ENCODE measurements at places on chromosomes 1 and 21.

DNA sequence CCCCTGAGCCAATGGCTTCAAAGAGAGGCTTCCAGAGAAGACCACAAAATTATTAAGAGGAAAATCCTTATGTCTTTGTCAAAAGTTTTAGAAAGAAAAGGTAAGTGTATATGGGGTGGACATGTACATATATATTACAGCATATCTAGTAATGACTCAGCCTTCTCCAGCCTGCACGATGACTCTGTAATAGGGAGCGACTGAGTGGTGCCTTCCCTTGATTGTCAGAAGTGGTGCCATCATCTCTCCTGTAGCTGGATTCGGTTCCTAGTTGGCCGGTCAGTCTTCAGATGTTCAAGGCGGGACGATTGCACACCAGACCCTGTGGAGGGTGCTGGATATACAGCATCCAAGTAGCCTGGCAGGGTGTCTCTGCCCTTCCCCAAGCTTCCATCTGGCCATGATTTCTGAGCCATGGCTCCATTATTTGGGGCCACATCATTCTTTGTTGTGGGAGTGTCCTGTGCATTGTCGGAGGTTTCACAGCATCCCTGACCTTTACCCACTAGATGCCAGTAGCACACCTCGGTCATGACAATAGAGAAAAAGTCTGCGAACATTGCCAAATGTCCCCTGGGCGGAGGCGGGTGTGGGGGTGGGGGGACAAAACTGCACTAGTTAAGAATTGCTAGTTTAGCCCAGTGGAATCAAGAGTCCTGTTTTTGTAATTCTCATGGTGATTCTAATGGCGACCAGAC, 206.2 kb upstream of the KAZN start:
- DNase-seq: no peak

GRCh38 chr21:35737899-35738346, 322.4 kb downstream of the SETD4 start:
- no peak for DNase-seq

- no peak for DNase-seq
Measured at GRCh38 chr1:201783572-201783971, 45.4 kb upstream of the IPO9 start.

DNA sequence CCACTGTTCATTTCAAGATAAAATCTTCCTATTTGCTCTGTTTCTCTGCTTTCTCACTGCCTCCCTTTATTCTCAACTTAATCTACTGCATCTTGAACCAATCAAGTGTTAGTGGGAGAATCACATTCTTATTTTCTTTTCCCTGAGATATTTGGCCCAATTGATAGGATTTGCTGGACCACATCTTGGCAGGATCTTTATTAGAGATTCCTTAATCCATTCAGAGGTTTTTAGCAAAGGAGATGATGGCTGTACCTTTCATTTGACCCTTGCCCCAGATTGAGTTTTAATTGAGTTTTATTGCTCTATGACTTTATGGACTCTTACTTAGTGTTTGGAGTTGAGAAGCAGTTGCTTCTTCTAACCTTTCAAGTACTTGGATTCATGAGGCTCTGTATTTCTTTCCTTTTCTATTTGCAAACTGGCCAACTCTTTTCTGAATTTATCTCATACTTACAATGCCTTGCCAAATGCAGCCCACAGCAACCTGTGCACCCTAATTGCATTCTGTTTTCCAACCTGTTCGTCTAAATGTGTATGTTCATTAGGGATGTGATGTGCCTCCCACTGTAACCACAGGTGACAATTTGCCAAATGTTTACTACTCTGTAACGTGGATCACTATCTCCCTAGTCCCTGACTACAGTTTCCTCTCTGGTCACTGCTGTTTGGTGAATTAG, 274.8 kb upstream of the KAZN start:
- DNase-seq: no peak

GRCh38 chr21:33478182-33478581, 1.6 kb downstream of the TMEM50B start:
- DNase-seq: no peak

DNA sequence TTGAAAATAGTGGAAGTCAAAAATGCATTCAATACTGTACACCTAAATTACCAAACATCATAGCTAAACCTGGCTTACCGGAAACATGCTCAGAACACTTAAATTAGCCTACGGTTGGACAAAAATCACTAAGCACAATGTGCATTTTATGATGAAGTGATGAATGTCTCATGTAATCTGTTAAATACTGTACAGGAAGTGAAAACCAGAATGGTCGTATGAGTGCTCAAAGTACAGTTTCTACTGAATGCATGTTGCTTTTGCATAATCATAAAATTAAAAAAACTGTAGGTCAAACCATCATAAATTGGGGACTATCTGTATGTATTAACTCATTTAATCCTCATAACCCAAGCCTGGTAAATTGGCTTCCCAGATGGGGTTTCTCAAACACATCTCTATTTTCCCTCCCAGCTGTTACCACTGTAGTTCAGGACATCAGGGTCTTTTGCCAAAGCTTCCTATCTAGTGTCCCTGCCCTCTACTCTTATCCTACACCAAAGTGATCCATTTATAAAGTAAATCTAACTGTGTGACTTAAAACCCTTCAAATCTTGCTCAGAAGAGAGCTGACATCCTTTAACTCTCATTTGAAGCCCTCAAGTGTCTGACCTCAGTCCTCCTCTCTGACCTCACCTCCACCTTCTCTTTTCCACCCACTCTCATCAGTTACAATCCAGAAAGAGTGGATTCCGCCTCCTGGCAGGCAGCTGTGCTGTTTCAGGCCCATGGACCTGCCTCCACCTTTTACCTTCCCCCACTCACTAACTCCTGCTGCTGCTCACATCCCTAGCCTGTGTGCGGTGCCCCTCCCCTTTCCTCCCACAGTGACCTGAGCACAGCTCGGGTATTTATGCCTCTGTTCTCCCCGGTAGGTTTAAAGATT, 356.4 kb upstream of the ST6GALNAC5 start:
- DNase-seq: no peak

- DNase-seq: no peak
Measured at GRCh38 chr1:61223140-61223539, 140.8 kb downstream of the NFIA start.

DNA sequence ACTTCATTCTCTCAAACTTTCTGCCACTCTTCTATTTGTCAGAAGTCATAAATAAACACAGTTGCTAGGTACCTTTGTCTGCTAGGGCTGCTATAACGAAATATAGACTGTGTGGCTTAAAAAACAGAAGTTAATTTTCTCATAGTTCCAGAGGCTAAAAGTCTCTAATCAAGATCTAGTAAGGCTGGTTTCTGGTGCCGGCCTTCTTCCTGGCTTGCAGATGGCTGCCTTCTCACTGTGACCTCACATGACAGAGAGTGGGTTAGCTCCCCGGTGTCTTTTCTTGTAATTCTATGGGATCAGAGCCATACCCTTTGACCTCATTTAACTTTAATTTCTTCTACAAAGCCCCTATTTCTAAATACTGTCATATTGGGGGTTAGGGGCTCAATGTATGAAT, 5.9 kb downstream of the PDC start:
- no peak for DNase-seq

DNA sequence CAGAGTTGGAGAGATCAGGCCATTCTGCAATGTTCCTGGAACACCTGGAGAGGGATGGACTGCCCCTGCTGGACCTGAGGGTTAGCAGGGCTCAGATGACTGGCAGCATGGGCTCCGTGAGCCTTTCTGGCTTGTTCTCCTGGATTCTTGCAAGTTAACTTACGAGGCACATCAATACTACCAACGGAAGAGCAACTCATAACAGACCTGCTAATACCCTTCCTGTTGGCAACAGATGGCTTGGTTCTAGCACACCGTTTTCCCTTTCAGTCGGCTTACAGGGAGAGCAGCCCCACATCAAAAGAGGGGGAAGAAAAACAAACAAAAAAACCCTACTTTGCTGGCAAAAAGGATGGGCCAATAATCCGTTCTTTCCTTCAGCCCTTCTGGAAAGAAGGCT, 47.9 kb downstream of the SLC66A1 start:
- DNase-seq: no peak

DNA sequence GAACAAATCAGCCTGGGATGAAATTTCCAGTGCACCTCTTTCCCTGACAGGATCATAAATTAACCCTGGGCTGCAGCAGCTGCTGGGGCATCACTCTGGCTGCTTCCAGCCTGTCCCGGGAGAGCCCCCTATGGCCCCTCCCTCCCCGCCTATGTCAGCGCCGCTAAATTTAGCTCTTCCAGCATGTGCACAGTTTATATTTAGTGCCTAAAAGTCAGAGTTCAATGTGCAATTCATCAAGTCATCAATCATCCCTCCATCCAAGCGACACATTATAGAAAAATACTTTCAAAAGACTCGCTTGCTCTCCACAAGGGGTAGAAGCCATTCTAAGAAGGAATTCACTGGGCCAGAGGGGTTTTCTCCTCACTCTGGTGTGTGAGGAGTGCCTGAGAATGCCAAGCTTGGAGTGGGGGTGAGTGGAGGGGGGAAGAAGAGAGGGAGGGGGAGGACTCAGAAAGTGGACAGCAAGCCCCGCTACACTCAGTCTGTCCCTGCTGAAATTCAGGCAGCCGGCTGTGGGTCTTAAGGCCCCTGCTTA, 37.4 kb downstream of the XCL1 start:
- DNase-seq: no peak

DNA sequence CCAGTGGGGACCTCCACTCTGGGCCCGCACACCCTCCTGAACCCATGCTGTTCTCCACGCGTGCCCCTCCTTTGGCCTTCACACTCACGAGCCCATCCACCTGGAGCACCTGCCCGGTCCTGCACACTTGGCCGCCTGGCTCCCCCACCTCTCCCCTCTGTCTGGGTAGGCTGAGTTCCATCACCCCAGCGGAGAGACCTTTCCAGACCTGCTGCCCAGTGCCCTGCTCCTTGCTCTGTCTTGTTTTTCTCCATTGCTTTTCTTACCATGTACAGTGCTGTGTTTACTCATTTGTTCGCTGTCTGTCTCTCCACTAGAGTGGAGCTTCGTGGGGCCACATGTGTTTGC, 351.0 kb upstream of the VAMP3 start:
- no peak for DNase-seq
